NCI-H1694 (cell line): ENCODE measurements at places on chromosomes 7 and 10.

DNA sequence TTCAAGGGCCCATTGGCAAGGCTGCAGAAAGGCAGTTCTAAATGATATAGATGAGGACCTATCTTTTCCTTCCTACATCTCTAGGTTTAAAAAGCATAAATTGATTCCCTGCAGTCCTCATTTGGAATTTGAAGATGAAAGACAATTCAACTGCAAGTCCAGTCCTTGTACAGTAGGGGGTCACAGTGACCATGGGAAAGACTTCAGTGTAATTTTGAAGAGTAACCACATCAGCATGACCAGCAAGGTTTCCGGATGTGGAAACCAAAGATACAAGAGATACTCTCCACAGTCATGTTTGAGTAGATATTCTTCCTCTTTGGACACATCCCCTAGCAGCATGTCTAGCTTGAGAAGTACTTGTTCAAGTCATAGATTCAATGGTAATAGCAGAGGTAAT, 539.3 kb upstream of the TEX47 start:
- no peak for DNase-seq

DNA sequence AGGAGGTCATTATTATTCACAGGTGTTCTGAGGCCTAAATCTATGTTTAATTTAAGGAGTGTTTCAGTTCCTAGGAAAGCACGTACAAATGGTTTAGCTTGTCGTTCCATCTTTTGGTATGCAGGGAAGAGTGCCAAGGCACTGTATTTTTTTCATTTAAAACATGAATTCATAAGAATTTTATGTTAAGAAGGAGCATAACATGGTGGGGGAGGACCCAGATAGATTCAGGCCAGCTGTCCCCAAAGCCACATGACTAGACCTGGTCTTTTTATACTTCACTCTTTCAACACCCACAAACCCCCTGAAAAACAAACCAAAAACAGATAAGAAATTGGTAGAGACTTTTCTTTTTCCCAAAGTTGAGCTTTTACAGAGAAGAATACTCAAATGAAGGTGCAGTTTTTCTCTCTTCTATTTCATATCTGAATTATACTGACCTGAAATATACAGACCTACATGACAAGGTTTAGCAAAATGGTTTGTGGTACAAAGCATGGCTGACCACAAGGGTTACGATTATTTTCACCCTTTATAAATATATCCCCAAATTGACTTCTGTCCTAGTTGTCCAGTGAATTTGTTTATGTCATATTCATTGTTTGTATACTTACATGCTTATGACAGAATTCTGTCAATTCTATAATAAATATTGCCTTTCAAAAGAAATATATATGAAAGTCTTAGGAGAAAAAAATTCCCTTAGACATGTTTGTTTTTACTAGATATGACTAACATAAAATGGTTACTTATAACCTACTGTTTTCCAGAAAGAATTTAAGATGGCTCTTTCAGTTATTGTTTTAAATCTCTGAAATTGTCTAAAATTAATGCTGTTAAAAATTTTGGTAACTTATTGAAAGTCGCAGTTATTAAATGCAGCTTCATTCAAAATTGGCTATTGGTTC, 71.3 kb downstream of the AP3M1 start:
- DNase-seq = no peak

GRCh38 chr7:39644170-39644569, 20.8 kb downstream of the RALA start:
- no peak for DNase-seq

DNA sequence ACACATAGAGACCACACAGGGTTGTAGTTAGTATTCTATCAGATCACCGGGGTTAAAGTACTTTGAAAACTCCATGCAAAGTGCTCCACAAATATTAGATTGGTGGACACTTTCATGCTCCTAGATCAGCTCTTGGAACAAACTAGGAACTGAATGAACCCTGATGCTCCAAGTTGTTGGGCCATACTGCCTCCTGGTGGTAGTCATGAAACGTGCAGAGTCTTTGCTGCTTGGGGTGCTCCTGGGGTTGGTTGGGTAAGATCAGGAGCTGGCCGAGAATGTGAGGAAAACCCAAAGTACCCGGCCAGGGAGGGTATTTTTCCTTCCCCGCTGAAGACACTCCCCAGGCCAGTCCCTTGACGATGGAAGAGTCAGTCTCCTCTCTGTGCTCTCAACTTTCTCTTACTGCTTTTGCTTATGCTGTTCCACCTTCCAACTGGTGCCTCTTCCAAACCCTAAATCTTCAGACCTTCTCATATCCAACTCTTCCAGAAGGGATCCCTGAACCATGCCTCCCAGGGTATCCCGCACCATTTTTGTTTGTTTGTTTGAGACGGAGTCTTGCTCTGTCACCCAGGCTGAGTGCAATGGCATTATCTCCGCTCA, 918 bp upstream of the RPEL1 start:
- peak; percentile 27 for DNase-seq

DNA sequence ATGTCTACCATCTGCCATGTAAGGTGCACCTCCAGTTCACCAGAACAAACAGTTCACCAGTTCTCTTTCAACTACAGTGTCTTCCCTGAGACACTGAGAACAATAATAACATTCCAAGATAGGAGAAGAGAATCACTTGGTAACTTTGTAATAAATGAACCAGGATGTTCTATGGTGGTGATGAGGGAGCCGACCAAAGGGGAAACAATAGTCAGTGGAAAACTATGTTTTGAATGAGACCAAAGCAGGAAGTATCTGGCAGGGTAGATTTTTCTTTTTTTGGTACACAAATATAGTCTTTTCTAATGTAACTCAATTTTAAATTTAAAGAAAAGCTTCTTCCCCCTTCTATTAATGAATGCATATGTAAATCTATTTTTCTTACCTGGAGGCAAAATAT, 20.0 kb downstream of the HYAL4 start:
- no peak for DNase-seq

GRCh38 chr10:75508239-75508813, 76.9 kb downstream of the LRMDA start:
- peak; percentile 50 for DNase-seq

- DNase-seq = no peak
Measured at GRCh38 chr7:3206101-3206500, 95.0 kb upstream of the SDK1 start.
